ENCODE measurements at places on chromosomes 3 and 15.

DNA sequence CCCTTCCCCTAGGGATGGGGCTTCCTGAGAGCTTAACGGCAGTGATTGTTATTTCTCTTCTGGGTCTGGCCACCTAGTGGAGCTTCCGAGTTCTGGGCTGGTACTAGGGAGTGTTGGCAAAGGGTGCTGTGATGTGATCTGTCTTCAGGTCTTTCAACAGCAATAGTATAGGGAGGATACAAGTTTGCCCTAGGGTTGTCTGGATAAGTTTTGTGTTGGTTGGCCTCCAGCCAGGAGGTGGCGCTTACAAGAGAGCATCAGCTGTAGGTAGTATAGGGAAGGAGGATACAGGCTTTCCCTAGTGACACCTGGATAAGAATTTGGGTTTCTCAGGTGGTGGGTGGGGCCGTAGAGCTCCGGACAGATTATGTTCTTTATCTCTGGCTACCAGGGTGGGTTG is 19.2 kb upstream of the CPOX start:
- no peak for DNase-seq

DNA sequence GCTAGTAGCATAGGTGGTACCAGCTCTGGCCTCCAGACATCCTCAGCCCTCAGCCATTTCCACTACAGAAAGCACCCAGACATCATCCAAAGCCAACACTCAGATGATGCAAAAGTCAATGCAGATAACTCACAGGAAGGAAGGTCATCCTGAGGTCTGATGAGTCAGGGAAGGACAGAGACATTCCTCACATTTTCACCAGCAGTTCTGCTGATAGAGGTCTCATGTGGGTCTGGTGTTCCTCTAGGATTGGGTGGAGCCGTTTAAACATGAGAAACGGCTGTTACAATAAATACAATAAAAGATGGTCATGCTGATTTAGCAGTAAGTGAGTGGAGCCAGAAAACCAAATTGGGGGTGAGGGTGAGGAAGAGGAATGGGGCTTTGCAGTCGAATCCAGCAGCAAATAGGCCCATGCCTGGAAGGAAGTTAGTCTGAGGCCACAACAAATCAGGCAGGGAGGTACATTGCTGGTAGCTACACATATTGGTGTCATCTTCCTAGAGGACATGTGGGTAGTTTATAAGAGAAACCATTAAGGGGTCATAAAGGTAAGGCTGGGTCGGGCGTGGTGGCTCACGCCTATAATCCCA is 33.3 kb upstream of the FLNB start:
- no peak for DNase-seq

- DNase-seq, result no peak
Observed at GRCh38 chr15:89052474-89052873, 35.8 kb upstream of the ABHD2 start.

DNA sequence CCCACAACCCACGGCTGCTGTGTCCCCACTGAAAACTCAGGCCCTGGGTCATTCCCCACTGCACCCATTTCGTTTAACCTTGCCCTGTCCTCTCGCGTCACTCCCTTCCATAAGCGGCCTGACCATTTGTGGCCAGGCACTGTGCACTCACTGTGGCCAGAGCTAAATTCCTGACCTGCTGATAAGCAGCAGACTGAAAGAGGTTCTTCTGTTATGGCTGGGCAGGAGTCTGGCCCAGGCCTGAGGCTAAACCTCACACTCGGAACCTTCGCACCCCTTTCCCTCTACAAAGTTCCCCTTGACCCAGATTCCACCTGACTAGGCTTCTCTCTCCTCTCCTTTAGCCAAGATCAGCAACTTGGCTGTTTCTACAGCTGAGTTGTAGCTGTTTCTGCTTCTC is 62.3 kb downstream of the ADAMTS17 start:
- DNase-seq, result no peak

- DNase-seq, result no peak
Observed at GRCh38 chr3:105359098-105359762, 7.5 kb upstream of the ALCAM start.

DNA sequence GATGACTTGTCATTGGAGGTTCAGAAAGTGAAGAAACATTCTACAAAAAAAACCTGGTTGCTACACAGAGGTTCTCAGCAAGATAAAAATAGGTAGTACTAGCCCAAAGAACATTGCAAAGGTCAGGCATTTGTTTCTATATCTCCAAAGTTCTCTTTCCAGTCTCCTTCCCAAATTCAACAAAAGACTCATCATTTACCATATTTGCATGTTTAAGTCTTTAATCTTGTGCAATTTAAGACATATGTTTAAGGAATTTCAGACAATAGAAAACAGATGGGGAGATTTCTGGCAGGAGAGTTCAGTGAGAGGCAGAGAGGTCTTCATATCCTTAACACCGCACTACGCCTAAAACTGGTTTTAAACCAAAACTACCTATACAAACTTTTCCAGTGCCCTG is 173.8 kb upstream of the THBS1 start:
- no peak for DNase-seq

DNA sequence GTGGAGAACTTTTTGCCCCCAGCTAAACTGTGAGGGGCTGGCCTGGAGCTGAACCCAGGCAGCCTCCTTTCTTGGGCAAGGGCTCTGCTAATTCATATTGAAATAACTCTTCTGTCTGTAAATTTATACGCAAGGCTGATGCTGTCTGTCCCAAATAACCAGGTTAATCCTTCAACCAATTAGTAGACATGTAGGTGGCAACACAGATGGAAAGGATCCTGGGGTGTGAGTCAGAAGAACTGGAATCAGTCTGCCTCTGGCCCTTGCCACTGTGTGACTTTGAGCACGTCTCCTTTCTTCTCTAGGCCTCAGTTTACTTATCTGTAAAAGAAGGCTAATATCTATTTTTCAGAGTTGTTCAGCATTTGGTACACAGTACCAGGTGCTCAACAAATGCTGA is 48.3 kb upstream of the IREB2 start:
- no peak for DNase-seq

DNA sequence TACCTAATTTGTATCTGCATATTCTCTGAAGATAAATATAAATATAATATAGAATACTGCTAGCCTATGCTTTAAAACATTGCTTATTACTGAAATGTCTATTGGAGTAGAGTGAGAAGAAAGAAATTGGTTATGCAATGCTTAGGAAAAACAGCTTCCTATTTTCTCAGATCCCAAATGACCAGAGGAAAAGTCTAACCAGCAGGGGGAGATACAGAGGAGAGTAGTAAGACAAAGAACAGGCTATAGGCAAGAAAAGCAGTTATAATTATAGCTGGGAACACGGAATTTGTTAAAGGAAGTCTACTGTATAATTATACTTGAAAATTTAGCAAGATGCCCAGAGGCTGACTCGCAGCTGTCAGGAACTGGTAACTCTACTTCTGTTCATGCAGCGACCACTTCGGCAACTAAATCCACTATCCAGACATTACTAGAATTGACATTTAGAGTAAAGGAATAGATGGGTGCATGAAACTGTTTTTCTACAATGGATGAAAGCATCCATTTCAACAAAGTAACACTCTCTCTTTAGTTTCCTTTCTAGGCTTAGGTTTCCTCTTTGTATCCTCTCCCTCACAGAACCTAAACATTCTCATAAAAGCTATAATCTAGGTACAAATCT is 97.2 kb downstream of the TBC1D5 start:
- no peak for DNase-seq

GRCh38 chr3:124597979-124598378 is 132.3 kb upstream of the UMPS start:
- DNase-seq, result no peak

DNA sequence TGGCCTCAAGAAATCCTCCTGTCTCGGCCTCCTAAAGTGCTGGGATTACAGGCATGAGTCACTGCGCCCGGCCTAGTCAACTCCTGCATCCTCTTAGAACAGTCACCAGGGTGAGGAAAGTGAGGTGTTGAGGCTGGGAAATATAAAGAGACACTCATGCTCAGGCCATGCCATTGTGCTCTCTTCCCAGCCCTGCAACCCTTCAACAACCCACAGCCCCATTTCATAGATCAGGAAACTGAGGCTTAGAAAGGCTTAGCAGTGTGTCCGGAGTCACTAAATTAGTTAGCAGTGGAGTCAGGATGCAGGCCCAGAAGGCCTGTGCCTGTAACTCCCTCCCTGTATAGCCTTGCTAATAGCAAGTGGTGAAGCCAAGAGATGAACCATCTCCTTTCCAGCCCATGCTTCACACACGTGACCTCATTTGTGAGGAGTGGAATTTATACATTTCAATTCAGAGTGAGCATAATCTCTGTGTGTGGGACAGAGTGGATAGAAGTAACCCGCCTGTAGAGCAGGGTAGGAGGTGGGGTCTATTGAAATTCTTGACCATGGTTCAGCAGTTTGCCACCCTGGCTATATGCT is 51.7 kb upstream of the USP3 start:
- DNase-seq, result no peak

GRCh38 chr3:105539897-105540296 is 173.2 kb downstream of the ALCAM start:
- DNase-seq, result no peak

- no peak for DNase-seq
Observed at GRCh38 chr3:134563601-134564000, 77.7 kb downstream of the CEP63 start.

Data from esophagus squamous epithelium (tissue), 5 donors.